ENCODE measurements at places on chromosomes 6 and 20. TPM values are rescaled to one million over a fixed set of nuclear protein-coding genes. Genes with fewer than 3 reads are reported as not detected.

DNA sequence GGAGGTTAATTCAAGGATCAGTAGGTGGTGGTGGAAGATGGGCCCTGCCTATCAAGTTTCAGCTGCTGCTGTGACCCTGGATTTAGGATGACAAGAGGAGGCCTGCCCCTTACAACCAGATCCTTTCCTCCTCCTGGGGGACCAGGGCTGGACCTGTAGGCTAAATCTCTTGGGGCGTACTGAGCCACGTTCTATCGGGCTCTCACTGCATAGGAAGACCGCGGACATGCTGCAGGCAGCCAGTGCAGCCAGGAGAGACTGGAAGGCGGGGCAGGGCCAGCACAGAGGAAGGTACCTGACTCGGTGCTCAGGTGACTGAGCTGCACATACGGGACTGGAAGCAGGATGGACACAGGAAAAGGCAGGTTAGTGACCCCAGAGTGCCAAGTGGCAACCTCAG is 8.5 kb upstream of the SLA2 start:
- DNase-seq, result no peak

- DNase-seq, result no peak
Measured at GRCh38 chr6:75049308-75049707, 156.5 kb downstream of the COL12A1 start.

- DNase-seq, result no peak
Measured at GRCh38 chr20:43755851-43756250, 29.0 kb upstream of the GTSF1L start.

- no peak for DNase-seq
Measured at GRCh38 chr6:121809211-121809610, 373.8 kb downstream of the GJA1 start.

GRCh38 chr20:36267605-36268381 is 31.5 kb downstream of the AAR2 start:
- DNase-seq, result no peak

DNA sequence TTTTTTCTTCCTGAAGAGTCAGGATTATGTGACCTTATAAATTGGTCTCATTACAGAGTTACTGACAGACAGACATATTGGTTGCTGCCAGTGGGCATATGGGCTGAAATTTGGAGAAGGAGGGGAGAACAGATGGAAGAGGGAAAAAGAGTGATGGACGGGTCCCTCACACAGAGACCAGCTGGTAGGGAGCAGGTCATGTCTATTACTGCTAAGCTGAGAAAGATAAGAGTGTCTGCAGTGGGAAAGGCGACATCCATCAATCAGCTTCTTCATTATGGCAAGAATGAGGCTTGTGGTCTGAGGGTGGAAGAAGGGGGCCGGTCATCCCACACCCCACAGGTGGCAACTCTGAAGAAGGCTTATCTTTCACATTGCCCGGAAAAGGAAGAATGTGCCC is 353.8 kb upstream of the RSPO3 start:
- no peak for DNase-seq

DNA sequence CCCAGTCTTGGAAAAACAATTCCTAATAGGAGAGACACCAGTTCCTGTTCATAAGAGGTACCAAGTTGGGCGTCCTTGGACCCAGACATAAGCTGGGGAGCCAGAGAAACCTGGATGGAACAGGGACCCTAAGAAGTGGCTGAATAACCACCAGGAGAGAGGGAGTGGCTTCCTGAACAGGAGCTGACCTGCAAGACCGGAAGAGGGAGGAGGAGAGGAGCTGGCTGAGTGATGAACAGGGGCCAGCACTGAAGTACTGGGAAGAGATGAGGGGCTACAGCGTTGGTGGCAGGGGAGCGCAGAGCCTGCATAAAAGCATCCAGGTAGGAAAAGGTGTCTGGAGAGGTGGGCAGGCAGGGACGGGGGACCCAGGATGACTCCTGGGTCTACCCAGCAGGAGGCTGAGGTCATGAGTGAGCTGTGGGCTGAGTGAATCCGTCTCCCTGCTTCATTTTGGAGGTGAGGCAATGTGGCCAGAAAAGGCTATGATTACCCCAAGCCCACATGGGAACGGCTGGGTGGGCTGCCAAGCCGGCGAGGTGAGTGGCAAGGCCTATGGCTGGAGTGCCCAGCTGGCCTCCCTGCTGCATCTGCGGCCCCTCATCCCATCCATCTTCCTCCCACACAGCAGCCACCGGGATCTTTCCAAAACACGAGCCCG is 34.4 kb upstream of the ZFAND3 start:
- no peak for DNase-seq

GRCh38 chr6:128363020-128363813 is 157.2 kb downstream of the PTPRK start:
- peak; percentile 25 for DNase-seq

DNA sequence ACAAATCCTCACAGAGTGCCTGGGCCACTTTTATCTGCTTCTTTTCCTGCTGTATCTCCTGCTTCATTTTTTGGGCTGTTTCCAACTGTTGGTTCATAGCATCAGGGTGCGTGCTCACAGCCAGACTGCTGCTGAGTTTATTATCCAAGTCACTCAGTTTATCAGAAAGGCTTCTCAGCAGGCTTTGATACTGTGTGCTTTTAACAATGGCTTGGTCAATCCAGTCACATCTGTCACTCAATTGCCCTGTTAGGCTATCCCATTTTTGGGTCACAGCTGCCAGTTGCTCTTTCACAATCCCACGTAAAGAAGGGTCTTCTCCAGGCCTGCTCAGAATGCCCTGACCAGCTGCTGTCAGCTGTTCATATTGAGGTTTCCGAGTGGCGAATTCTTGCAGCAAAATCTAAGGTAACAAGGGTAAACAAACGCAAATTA is 87.2 kb downstream of the DST start:
- peak; percentile 32 for DNase-seq

- DNase-seq, result no peak
Measured at GRCh38 chr6:35166520-35166919, 25.4 kb upstream of the TCP11 start.

GRCh38 chr6:43338243-43338642 is 29.6 kb upstream of the CRIP3 start:
- DNase-seq, result no peak

GRCh38 chr6:2155206-2155605 is 90.2 kb downstream of the GMDS start:
- DNase-seq, result no peak

- peak; percentile 30 for DNase-seq
Measured at GRCh38 chr6:24492475-24492874, 2.3 kb upstream of the ALDH5A1 start.

DNA sequence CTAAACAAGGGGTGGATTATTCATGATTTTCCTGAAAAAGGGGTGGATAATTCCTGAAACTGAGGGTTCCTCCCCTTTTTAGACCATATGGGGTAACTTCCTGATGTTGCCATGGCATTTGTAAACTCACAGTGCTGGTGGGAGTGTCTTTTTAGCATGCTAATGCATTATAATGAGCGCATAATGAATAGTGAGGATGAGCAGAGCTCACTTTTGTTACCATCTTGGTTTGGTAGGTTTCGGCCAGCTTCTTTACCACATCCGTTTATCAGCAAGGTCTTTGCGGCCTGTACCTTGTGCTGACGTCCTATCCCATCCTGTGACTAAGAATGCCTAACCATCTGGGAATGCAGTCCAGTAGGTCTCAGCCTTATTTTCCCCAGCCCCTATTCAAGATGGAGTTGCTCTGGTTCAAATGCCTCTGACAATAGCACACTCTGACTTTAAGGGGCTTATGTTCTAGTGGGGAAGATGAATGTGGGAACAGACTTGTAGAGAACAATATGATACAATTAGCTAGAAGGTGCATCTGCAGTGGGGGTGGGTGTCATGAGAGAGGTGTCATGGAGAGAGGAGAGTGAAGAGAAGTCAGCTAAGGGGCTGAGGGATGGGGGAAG is 4.2 kb upstream of the GPR31 start:
- no peak for DNase-seq

GRCh38 chr6:7579851-7580250 is 10.1 kb upstream of the SNRNP48 start:
- no peak for DNase-seq

DNA sequence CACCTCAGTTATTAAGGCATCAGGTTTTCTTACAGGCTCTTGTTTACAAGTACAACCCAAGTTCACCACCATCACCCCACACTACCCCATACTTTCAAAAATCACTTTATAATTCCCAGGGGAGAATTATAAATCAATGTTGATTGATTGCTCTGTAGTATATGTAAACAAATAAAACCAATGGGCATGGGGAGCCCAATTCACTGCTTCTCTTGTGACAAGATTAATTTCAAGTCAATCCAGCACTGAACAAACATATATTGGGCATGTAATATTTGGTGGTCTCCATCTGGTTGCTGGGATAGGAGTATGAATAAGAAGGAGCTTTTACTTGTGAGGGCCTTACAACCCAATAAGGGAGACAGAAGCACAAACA is 95.8 kb downstream of the CLVS2 start:
- DNase-seq, result no peak

GRCh38 chr6:139017227-139017626 is 11.3 kb upstream of the ABRACL start:
- no peak for DNase-seq

- no peak for DNase-seq
Measured at GRCh38 chr6:76840041-76840745, 623.1 kb downstream of the HTR1B start.

GRCh38 chr20:59013959-59014608 is 5.1 kb upstream of the TUBB1 start:
- DNase-seq, result no peak

DNA sequence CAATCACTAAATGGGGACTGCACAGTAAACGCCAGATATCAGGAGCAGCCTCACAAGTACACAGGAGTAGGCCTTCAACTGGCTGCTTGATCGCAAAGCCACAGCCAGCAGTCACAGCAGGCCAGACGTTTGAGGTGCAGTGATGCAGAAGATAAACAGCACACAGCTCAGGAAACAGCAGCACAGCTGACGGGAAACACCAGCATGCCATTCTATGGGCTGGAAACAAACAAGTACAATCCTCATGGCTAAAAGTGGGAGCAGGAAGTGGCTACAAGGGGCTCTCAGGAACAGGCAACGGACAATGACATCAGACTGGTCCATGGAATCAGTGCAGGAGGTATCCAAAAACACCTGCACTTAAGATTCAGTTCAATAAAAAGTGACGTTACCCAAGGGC is 111.0 kb downstream of the DTNBP1 start:
- peak; percentile 75 for DNase-seq

- DNase-seq, result no peak
Measured at GRCh38 chr6:105695461-105695860, 292.6 kb upstream of the PREP start.

The PREP gene
- 34.1 TPM for total RNA-seq

The C4A gene
- total RNA-seq, result 4.6 TPM

The FERMT1 gene
- 1.3 TPM for total RNA-seq

The VWA7 gene
- total RNA-seq, result 2.7 TPM

Data from A673 (cell line).